Stimulated activated CD4-positive, alpha-beta T cell treated with anti-CD3 and anti-CD28 coated beads, TNF-alpha, amount 100 ng/mL, for 1 hour (primary cell): ENCODE measurements at places on chromosomes 12 and 14.

- DNase-seq, result no peak
These were observed 408.2 kb upstream of the CCDC196 start for GRCh38 chr14:66078006-66078405.

DNA sequence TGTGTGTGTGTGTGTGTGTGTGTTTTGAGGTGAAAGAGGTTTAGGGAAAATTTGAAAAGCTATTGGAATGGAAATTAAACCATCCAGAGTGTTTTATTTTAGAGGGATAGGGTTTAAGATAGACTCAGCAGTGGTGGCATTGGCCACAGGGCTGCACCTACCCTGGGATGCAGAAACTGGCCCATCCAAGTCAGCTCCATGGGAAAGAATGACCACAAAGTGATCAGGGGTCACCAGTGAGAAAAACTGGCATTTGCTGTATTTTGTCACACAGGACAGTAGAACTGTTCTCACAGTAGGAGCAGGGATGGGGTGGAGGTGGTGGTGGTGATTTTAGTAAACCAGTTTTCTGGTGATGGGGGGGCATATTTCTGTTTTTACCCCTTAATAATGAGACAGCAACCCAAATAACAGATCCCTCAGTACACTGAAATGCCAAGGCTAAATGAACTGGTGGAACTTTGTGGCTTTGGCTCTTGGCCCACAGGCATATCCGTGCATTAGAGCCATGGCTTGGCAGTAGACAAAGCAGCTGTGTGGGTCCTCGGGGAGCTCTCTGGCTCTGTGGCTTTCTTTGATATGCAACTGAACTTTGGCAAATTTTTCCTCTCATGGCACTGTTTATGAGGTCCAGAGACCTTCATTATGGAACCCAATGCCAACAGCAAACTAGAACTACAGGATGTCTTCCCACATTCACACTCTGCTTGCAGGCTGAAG is 348.3 kb downstream of the ZFP36L1 start:
- DNase-seq, result no peak

GRCh38 chr14:39467889-39468524 is 35.8 kb upstream of the FBXO33 start:
- DNase-seq, result no peak

- DNase-seq, result no peak
These were observed 14.3 kb downstream of the PPP2R5C start for GRCh38 chr14:101775826-101776225.

GRCh38 chr12:106914796-106915634 is 40.7 kb upstream of the TMEM263 start:
- no peak for DNase-seq

DNA sequence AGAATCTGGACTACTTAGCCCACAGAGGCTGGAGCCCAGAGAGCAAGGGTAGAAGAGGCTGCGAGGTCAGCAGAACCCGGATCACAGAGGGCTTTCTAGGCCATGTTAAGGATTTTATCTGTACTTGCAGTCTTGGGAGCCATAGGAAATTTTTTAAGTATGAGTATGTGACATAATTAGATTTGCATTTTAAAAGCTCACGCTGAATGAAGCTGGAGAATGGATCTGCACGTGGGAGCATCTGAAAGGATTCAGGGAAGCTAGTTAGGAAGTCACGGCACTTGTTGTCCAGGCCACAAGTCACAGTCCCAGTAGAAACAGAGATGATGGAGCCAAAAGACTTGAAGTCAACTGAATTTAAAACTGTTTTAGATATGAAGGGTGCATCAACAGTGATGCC is 14.1 kb downstream of the CORO1C start:
- DNase-seq, result no peak

DNA sequence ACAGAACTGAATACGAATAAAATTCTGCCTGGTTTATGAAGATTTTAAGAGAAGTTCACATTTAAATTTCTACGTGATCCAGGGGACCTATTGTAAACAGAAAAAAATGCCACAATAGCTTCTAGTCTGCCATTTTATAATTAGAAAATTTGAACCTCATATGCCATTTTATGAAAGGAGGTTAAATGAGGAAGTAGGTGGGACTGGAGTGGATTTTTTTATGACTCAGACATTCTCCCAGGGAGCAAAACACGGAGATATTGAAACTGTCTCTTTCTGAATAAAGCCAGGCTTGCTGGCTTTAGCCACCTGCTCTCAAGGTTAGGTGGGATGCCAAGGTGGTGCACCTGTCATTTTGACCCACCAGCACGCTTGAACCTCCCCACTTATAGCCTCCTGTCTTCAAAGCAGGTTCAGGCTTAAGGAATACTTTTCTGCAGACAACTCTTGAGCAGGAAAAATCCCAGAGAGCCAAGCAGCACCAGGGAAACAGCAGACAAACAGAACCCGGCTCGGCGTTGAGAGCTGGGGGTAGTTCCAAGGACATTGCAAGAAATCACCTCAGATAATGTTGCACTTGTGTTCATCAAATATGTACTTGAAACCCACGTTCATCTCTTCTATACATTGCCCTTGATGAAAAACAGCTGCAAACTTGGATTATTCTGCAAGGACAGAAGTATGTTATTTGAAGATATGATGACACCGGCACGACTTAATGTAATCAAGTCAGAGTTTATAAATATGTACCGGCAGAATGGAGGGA is 203.7 kb downstream of the PPM1H start:
- DNase-seq, result no peak

DNA sequence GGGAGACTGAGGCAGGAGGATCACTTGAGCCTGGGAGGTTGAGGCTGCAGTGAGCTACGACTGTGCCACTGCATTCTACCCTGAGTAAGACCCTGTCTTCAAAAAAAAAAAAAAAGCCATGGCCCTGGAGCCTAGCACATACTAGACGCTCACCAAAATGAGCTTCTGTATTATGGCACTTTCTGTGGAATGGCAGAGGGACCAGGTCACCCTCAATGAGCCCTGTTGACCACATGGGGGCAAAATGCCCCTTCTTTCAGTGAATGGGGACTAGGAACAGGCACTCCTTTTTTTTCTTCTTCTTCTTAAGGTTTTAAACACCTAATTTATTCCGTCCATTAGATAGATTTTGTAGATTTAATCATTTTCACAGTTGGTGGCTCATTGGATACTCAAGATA is 50.5 kb downstream of the FAM222A start:
- DNase-seq, result no peak

GRCh38 chr12:42923156-42923555 is 333.6 kb upstream of the PRICKLE1 start:
- DNase-seq, result no peak
